ENCODE measurements at places on chromosomes 16 and 17. TPM values are rescaled to one million over a fixed set of nuclear protein-coding genes. Genes with fewer than 3 reads are reported as not detected.

GRCh38 chr16:67713647-67714273, 5.4 kb downstream of the GFOD2 start:
- no peak for DNase-seq

GRCh38 chr17:45394913-45395568, 37.6 kb downstream of the ARHGAP27 start:
- DNase-seq: peak; percentile 83

GRCh38 chr17:32498391-32498790, 11.6 kb downstream of the CDK5R1 start:
- DNase-seq: no peak

GRCh38 chr17:5514976-5515375, 28.6 kb downstream of the MIS12 start:
- no peak for DNase-seq

DNA sequence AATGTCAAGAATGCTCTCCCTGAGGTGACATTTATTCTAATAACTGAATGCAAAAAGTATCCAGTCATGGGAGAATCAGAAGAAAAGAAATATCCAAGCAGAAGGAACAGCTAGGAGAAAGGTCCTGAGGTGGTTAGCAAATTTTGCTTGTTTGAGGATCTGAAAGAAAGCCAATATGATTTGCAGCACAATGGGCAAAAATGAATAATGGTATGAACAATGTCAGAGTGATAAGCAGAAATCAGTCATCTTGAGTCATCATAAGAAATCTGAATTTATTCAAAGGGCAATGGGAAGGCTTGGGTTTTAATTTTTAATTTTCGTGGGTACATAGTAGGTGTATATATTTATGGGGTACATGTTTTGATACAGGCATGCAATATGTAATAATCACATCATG, 68.5 kb downstream of the BRIP1 start:
- no peak for DNase-seq

GRCh38 chr17:14953405-14953804, 311.7 kb downstream of the PMP22 start:
- no peak for DNase-seq

- DNase-seq: no peak
Measured at GRCh38 chr16:80693553-80693952, 110.8 kb downstream of the CDYL2 start.

DNA sequence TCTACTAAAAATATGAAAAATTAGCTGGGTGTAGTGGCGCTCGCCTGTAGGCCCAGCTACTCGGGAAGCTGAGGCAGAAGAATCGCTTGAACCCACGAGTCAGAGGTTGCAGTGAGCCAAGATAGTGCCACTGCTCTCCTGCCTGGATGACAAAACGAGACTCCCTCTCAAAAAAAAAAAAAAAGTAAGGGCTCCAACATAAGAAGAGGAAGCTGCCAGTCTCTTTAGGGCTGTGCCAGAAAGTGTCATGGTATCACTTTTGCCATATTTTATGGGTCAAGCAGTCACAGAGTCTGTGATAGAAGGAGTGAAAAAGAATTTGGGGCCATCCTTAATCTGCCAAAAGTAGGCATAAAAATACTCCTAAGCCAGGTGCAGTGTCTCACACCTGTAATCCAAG, 1.4 kb upstream of the PIPOX start:
- DNase-seq: no peak

GRCh38 chr17:4657678-4658077, 16.2 kb upstream of the ALOX15 start:
- no peak for DNase-seq

DNA sequence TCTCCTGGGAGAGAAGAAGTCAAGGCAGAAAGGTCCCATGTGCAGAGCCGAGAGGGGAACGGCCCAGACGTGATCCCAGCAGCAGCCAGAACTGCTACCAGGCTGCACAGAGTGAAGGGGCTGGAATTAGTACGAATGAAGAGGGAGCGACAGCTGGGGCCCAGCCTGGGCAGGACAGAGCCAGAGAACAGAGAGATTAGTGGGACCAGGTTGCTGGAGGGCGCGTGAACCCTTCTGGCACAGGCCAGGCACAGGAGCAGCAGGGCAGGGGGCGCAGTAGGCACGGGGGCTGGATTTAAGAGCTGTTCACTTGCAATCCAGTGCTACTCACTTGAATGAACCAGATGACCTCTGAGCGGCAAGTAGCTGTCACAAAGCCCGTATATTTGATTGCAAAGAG, 66.9 kb downstream of the PLXDC1 start:
- DNase-seq: no peak

DNA sequence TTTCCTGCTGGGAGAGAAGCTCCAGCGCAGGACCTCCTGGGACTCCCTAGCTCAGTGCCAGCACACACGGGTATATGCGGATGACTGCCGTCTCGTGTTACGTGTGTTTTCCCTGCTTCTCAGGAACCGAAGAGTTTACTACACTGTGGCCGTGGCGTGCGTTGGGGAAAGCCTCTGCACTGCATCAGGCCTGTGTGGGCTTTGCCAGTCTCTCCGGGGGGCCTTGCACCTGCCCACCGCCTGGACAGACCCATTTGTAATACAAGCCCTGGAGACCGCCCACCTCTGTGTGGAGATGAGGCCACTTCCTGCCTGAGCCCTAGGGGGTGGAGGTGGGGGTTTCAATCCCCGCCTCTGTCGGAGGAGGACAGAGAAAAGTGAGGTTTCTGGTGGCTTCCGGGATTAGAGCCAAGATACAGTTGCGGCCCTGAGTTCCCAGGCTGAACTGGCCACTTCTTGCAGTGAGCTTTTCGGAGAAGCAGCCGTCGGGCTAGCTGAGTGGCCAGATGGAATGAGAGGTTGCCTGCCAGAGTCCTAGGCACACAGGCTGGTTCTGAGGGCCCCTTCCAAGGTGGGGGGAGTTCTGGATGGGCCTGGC, 43.4 kb upstream of the GSE1 start:
- peak; percentile 56 for DNase-seq

- no peak for DNase-seq
Measured at GRCh38 chr17:76500074-76500746, 1.0 kb downstream of the RHBDF2 start.

- DNase-seq: peak; percentile 81
Measured at GRCh38 chr17:17698869-17699351, 17.7 kb downstream of the RAI1 start.

DNA sequence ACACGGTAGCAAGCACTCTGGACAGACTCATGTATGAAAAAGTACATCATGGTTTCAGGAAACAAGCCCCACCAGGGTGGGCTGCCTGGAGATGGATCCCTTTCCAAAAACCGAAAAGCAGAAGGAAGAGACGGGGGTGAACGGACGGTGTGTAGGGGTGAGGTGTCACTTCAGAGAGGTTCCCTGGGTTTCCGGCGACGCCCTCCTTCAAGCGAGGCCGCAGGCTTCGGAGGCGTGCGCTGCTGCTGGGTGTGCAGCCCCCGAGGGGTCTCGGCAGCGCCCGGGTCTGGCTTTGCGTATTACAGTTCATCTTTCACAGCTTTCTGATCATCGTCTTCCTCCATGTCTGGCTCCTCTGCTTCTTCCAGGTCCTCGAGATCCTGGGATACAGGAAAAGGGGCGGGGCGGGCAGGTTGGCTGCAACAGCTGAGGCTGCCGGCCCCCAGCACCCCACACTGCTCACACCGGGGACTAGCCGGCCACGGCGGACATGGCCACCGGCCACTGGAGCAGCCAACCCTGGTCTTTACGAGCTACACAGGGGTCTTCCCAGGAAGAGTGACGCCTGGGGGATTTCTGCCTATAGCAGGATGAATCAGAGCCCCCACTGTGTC, 9.0 kb upstream of the PPP1R27 start:
- DNase-seq: no peak

GRCh38 chr16:58487566-58488351, 12.2 kb upstream of the NDRG4 start:
- peak; percentile 72 for DNase-seq

The GPR139 gene
- not detected for total RNA-seq

The TSPOAP1 gene
- not detected for total RNA-seq

The ELOB gene
- 114 TPM for total RNA-seq

The TLCD3B gene
- total RNA-seq: not detected

The SLC9A5 gene
- 0.37 TPM for total RNA-seq

The CRISPLD2 gene
- 0.40 TPM for total RNA-seq

The KRT20 gene
- total RNA-seq: not detected

The ENPP7 gene
- total RNA-seq: not detected
